ENCODE measurements at places on chromosomes 7 and 10.

- no peak for DNase-seq
Measured at GRCh38 chr7:27952456-27953285, 212.7 kb downstream of the TAX1BP1 start.

DNA sequence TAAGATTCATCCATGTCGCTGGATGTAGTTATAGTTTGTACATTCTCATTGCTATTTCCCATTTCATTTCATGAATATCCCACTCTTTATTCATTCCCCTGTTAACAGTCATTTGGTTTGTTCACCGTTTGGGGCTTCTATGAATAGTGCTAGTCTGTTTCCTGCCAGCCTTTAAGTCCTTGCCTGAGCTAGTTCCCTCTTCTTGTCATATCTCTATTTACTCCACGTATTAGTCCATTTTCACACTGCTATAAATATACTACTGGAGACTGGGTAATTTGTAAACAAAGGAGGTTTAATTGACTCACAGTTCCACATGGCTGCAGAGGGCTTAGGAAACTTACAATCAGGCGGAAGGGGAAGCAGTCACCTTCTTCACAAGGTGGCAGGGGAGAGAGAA is 56.2 kb downstream of the PLCE1 start:
- DNase-seq = no peak

- no peak for DNase-seq
Measured at GRCh38 chr10:5557040-5557721, 32.4 kb downstream of the CALML3 start.

- no peak for DNase-seq
Measured at GRCh38 chr7:38938001-38938485, 29.1 kb upstream of the VPS41 start.

GRCh38 chr10:125838802-125839575 is 15.6 kb downstream of the BCCIP start:
- no peak for DNase-seq

DNA sequence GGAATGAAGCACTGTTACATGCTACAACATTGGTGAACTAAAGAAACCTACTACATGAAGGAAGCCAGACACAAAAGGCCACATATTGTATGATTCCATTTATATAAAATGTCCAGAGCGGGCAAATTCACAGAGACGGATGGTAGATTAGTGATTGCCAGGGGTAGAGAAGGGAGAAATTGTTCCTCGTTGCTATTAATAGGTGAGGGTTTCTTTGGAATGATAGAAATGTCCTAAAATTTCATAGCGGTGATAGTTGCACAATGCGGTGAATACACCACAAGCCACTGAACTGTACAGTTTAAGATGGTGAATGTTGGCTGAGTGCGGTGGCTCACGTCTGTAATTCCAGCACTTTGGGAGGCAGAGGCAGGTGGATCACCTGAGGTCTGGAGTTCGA is 29.0 kb downstream of the DENND2A start:
- no peak for DNase-seq

DNA sequence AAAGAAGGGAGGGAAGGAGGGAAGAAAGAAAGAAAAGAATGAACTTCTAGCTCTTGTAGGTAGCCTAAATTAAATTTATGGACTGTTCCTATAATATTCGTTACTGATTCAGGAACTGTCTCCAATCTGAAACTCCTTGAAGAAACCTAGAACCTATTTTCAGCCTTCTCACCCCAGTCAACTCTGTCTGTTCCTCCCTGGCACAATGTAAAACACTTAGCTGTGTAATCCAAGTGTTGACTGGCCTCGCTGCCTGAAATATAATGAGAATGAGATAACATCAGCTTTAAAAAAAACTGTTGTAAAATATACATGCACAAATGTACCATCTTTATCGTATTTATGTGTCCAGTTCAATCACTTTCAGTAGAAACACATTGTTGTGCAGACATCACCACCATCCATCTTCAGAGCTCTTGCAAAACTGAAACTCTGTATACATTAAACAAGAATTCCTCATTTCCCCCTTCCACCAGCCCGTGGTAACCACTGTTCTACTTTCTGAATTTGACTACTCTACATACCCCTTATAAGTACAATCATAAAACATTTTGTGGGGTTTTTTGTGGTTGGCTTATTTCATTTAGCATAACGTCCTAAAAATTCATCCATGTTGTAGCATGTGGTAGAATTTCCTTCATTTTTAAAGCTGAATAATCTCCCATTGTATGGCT is 6.3 kb upstream of the C7orf33 start:
- DNase-seq = no peak

- DNase-seq = no peak
Measured at GRCh38 chr10:73971636-73972354, 26.1 kb upstream of the VCL start.

- DNase-seq = no peak
Measured at GRCh38 chr7:103821092-103821491, 168.4 kb downstream of the RELN start.

- no peak for DNase-seq
Measured at GRCh38 chr10:120940299-120940900, 89.2 kb downstream of the WDR11 start.
